Left ventricle myocardium inferior (tissue), 1 donor: ENCODE measurements at places on chromosomes 12 and 14.

DNA sequence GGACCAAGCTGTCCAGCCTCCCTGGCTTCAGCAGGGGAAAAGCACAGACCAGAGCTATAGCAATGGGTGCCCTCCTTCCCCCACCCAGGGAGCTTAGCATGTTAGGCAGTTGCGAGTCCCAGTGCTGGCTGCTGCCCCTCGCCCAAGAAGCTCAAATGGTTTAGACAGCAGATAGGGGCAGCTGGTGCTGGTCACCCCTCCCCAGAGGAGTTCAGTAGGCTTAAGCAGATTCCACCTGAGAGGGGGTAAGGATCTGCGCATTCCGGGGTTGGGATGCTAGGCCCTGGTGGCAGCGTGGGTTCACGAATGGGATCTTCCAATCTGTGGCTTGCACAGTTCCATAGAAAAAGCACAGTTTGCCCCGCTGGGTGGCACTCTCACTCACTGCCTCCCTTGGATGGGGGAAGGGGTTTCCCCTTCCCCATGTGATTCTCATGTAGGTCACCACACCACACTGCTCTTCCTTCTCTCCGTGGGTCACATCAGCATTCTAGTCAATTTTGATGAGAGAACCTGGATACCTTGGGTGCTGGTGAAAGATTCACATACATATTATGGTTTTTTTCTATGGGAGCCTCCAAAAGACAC is 665.6 kb downstream of the C12orf50 start:
- H3K36me3 ChIP-seq = no peaks in the 10 kb centered on the region
- H3K27me3 ChIP-seq = no peaks in the 10 kb centered on the region
- DNase-seq = no peak
- no peak overlapping the region for H3K4me3 ChIP-seq
- H3K27ac ChIP-seq = no peak overlapping the region

DNA sequence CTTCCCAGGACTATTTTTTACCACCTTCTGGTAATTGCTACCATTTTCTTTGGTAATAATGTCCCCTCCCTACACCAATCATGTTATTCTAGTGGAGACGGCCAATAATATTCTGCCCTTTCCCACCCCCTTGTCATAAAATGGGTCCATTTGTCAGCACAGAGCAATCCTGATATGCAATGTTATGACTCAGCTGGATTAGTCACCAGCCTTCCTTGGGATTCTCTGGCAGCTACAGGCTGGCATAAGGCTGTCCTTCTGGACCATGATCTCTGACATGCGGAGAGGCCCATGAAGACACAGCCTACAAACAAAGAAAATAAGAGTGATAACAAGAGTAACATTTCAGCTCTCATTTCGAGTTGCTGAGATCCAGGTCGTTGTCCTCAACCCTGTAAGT is 222.0 kb upstream of the CPNE8 start:
- peaks cover 4% of the 10 kb centered on the region for H3K27me3 ChIP-seq
- H3K4me1 ChIP-seq = no peaks in the 10 kb centered on the region
- DNase-seq = no peak
- no peak overlapping the region for H3K4me3 ChIP-seq

DNA sequence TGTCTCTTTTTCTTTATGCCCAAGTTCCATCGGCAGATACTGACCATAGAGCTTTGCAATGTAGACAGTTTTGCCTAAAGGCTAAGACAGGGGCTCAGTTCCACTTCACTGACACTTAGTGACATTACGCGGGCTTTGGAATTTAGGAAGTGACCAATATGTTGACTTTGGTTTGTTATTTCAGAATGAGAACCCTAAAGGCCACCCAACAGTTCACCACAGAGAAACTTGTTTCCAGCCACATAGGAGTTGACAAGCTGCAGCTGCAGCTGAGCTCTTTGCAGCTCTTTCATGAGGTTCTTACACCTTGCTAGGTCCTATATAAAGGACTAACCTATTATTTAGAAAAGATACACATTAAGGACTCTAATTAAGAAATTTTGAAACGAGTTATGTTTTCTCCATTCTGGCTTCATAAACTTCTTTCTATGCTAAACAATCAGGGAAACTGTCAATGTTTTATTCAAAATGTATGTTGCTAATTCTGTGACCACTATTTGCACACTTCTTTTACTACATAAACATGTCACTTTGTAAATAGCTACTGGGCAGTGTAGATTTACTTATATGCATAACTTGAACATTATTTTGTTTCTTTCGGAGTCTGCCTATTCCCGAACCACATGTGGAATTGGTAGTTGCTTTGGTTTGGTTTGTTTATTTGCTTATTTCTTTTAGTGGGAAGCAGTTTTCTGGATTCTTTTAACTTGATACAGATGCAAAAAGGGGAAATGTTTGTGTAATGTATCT is 18.5 kb upstream of the KLRD1 start:
- no peak for DNase-seq
- no peaks in the 10 kb centered on the region for H3K4me1 ChIP-seq
- no peak overlapping the region for H3K27ac ChIP-seq
- no peaks in the 10 kb centered on the region for H3K27me3 ChIP-seq

DNA sequence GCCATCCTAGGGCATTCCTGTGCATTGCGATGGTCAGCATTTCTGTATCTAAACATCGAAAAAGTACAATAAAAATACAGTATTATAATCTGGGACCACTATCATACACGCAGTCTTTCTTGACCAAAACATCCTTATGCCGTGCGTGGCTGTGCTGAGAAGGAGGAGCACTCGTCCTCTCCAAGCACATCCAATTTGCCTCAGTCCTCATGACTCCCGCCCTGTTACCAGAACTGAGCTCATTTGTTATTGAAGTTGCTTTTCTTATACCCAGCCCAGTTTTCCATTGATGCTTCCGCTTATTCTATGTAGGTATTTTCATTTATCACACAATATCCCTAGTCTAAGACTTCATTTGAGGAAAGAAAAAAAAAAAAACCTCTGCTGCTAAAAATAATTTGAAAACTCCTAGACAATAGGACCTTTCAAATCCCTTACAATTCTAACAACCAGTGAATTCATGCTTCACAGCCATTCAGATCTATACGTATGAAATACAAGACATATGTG is 236.9 kb upstream of the PLEKHG7 start:
- H3K27ac ChIP-seq = peak overlapping the region; percentile 1
- H3K4me1 ChIP-seq = peaks cover 51% of the 10 kb centered on the region
- no peak overlapping the region for H3K4me3 ChIP-seq
- no peaks in the 10 kb centered on the region for H3K36me3 ChIP-seq

DNA sequence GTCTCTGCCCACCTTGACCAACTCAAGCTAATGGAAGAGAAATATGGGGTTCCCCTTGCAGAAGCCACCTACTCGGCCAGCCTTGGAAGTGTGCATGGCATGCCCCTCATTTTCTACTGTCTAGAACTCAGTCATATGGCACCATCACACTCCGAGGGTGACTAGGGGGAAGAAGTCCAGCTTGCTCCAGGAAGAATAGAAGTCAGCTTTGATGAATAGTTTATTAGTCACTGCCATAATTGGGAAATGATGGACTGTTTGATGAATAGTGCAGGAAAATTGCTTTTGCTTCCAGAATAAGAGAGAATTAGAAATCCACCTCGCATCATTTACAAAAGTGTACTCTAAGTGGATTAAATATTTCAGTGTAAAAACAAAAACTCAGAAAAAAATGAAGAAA is 1030.6 kb downstream of the VRK1 start:
- H3K27me3 ChIP-seq = peaks cover 24% of the 10 kb centered on the region
- H3K4me3 ChIP-seq = no peak overlapping the region
- DNase-seq = no peak
- H3K4me1 ChIP-seq = no peaks in the 10 kb centered on the region

GRCh38 chr12:5742258-5742657 is 202.8 kb downstream of the ANO2 start:
- no peak overlapping the region for H3K4me3 ChIP-seq
- H3K36me3 ChIP-seq = no peaks in the 10 kb centered on the region

GRCh38 chr14:47826809-47827208 is 151.4 kb upstream of the MDGA2 start:
- H3K36me3 ChIP-seq = no peaks in the 10 kb centered on the region
- no peak for DNase-seq
- H3K27ac ChIP-seq = no peak overlapping the region
- no peaks in the 10 kb centered on the region for H3K4me1 ChIP-seq

DNA sequence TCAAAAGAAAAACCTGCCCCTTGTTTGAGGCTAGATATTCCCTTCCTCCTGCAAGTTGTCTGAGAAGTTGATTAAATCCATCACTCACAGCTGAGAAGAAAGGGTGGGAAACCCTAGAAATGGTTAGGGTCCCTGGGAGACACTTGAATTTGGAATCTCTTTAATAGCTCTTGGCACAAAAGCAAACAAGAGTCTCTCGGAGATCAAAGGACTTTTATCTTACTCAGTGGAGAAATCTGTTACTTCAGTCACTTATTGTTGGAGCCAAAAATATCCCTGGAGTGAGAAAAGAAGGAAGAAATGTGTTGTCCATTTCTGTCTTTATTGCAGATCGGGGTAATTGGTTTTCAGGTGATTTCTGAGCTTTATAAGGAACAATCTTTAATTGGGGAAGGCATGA is 47.0 kb downstream of the TMEM132C start:
- no peak overlapping the region for H3K4me3 ChIP-seq
- no peaks in the 10 kb centered on the region for H3K36me3 ChIP-seq
- peaks cover 64% of the 10 kb centered on the region for H3K27me3 ChIP-seq
- no peak for DNase-seq

DNA sequence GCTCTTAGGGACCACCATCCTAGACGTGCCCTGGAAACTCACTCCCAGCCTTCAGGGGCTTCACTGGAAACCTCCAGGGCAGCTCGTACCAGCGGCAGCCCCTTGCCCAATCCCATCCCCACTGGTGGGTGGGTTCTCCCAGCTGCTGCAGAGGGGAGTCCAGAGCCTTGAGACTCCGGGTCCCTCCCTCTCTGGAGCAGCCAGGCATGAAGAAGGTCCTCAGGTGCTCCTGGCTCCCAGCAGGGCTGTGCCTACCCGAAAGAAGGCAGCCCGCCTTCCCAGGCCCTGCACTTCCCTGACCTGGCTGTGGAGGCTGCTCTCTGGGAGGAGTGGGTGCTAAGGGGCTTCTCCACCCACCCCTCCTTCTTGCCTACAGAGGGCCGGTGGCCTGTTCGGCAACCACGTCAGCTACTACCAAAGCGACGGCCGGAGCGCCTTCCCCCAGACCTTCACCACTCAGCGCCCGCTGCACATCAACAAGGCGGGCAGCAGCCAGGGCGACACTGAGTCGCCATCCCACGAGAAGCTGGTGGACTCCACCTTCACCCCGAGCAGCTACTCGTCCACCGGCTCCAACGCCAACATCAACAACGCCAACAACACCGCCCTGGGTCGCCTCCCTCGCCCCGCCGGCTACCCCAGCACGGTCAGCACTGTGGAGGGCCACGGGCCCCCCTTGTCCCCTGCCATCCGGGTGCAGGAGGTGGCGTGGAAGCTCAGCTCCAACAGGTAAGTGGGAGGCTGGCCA is 115.5 kb upstream of the FKBP4 start:
- no peak overlapping the region for H3K4me3 ChIP-seq
- H3K27me3 ChIP-seq = no peaks in the 10 kb centered on the region
- DNase-seq = no peak
- H3K36me3 ChIP-seq = peaks cover 82% of the 10 kb centered on the region
- peaks cover 6% of the 10 kb centered on the region for H3K4me1 ChIP-seq
- H3K27ac ChIP-seq = no peak overlapping the region

GRCh38 chr14:49768301-49769121 is 558 bp downstream of the KLHDC2 start:
- peak overlapping the region; percentile 100 for H3K27ac ChIP-seq
- peaks cover 47% of the 10 kb centered on the region for H3K4me1 ChIP-seq
- peak; percentile 38 for DNase-seq
- no peaks in the 10 kb centered on the region for H3K27me3 ChIP-seq
- H3K36me3 ChIP-seq = peaks cover 18% of the 10 kb centered on the region
- peak overlapping the region; percentile 99 for H3K4me3 ChIP-seq

DNA sequence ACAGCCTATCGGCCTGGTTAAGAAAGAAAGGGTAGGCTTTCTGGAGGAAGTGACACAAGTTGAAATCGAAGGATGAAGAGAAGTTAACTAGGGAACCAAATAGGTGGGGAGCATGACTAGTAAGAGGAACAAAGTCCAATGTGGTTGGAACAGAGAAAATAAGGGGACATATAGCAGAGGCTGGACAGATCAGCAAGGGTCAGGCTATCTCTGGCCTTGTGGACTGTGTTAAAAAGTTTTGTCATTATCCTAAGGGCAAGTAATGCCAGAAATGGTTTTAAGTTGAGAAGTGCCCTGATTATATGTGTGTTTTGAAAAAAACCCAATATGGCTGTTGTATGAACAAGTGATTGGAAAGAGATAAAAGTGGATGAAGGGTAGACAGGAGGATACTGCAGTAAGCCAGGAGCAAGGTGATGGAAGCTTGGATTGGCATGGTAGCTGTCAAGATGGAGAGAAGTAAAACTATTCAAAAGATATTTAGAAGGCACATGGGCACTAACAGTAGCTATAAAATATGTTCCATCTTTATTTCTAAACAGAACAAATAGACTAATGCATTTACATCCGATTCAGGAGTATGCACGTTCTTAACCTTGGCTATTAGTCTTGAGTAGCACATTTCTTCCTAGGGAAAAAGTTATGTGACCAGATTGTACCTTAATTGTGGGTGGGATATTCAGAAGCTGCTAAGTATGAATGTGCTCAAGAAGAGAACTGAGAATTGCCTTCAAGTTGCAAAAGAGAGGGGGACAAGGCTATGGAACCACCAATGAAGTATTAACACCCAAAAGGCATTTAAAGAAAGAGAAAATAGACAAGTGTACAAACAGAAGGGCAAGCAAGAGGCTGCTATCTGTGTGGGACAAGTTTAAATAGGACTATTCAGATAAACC is 46.8 kb upstream of the OR5AU1 start:
- no peak for DNase-seq
- H3K4me1 ChIP-seq = peaks cover 9% of the 10 kb centered on the region
- peaks cover 17% of the 10 kb centered on the region for H3K36me3 ChIP-seq
- no peak overlapping the region for H3K4me3 ChIP-seq

GRCh38 chr14:35499180-35499579 is 34.8 kb upstream of the INSM2 start:
- DNase-seq = no peak
- H3K4me1 ChIP-seq = no peaks in the 10 kb centered on the region
- no peaks in the 10 kb centered on the region for H3K36me3 ChIP-seq
- no peak overlapping the region for H3K4me3 ChIP-seq

- no peaks in the 10 kb centered on the region for H3K4me1 ChIP-seq
- DNase-seq = no peak
- no peaks in the 10 kb centered on the region for H3K36me3 ChIP-seq
- H3K4me3 ChIP-seq = no peak overlapping the region
- H3K27ac ChIP-seq = no peak overlapping the region
Observed at GRCh38 chr14:58598804-58599525, 38.8 kb upstream of the DACT1 start.

DNA sequence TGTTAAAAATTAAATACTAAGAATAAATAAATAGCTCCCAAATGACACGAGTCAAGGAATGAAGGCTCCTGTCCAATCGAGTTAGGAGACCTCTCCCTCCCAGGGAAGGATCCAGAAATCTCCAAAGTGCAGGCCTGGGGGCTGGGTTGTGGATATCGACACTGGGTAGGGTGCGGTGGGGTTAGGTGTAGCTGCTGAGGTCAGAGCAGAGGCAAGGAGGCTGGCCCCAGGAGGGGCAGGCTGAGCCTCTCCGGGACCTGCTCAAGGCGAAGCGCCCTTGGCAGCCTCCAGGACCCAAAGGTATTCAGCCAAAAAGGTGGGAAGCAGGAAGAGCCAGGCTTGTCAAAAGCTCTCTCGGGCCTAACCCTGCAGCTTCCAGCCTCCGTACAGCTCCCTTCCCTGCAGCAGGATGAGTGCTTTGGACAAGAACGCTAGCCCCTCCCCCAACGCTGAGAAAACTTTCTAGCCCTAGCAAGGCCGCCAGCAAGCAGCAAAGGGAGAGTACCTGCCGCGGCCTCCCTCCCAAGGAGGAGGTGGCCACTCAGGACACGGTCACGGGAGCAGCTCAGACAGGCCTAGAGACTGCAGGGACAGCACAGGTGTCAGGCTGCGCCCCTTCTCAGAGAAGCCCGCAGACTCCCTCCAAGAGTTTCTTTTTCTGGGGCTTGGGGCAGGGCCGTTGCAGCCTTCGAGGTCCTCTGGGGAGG is 3.7 kb upstream of the PNMA1 start:
- H3K27ac ChIP-seq = peak overlapping the region; percentile 67
- peaks cover 75% of the 10 kb centered on the region for H3K36me3 ChIP-seq
- no peaks in the 10 kb centered on the region for H3K27me3 ChIP-seq
